Right kidney (tissue), 9 donors: ENCODE measurements at places on chromosomes 4 and X.
A peak's percentile ranks its signal among the peaks of the same experiment; 100 is the strongest.

GRCh38 chr4:24213961-24214360 lies 324.1 kb upstream of the PPARGC1A start:
- no peak for DNase-seq

GRCh38 chr4:27350161-27350560 lies 489.5 kb downstream of the STIM2 start:
- DNase-seq: no peak

DNA sequence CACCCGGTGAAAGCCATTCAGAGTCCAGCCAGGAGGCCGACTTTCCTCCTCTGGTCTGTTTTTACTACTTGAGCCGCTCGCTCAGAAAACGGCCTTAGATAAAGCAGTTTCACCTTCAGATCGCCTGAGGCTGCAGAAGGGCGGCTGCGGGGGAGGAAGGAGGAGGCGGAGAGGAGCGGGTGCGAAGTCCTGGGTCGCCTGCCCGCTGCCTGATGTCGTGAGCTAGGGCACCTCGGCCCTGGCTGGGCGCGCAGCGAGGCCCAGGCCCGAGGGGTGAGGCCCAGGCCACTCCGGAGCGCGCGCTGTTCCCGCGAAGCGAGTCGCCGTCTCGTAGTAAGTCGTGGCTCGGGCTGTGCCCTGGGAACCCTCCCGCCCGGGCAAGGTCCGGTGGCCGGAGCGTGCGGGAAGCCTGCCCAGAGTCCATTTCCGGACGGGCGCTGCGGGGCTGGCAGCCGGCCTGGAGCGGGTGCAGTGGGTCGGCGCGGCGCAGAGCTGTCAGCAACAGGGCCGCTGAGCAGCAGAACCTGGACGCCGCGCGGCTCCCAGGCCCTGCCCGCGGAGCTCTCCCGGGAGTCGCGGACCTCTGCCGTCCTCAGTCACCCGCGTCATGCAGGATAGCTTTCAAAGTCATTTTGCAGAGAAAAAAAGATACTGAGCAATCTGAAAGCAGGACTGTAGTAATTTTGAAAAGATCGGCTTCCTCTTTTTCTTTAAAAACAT lies 18.6 kb downstream of the TRIM2 start:
- peak; percentile 94 for DNase-seq

- DNase-seq: peak; percentile 93
Observed at GRCh38 chr4:128810871-128811570, 1.5 kb downstream of the JADE1 start.

DNA sequence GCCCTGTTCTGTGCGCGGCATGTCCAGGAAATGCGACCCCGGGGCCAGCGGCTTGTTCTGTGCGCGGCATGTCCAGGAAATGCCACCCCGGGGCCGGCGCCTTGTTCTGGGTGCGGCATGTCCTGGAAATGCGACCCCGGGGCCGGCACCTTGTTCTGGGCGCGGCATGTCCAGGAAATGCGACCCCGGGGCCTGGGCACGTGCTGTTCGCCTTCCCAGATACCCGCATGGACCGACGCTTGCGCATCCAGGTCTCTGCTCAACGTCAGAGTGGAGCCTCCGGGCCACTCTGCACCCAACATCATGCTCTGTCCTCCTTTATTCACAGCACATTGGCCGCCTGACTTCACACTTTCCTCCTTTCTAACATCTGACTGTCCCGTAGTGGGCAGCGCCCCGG lies 75.8 kb upstream of the PSAPL1 start:
- no peak for DNase-seq

DNA sequence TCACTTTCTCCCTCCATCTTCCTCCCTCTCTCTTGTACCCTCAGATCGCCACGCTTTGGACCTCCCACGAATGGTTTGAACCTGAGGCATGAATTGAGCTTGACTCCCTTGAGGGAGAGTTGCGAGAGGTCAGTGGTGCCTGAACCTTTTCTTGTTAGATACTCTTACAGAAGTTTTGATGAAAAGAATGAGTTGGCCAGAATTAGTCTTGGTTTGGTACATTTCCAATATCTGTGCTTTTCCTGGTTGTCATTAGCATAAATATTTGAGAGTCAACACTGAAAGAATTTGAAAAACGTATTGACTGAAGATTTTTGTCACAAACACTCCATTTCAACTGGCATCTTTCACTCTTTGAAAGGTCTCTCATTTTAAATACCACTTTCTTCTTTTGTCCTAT lies 510.6 kb upstream of the DIPK2B start:
- DNase-seq: no peak

- DNase-seq: no peak
Observed at GRCh38 chr4:169153481-169154087, 117.2 kb downstream of the SH3RF1 start.

GRCh38 chr4:185912779-185913178 lies 100.8 kb upstream of the SORBS2 start:
- DNase-seq: no peak

DNA sequence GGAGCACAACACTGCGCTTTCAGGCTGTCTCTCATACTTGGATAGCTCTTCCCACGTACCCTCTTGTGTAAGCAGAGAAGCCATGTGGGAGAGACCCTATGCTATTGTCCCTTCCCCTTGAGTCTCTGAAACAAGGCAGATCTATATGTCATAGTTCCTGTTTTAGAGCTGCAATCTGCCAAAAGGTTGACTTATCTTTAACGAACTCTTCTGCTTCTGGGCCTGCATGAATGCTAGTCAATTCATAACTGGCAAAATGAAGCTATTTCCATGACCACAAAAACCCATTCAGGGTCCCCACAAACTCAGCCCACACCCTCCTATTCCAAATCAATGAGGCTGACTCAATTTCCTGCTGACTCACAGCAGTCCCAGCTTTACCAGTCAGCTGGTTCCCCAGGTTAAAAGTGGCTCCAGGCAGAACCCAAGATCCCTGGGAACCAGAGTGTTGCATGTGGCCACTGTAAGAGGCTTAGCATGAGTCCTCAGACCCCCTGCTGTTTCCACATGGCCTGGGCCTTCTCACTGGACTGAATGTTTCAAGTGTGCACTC lies 25.3 kb upstream of the SOD3 start:
- DNase-seq: no peak
